M059J (cell line): ENCODE measurements at places on chromosomes 3 and 15.

DNA sequence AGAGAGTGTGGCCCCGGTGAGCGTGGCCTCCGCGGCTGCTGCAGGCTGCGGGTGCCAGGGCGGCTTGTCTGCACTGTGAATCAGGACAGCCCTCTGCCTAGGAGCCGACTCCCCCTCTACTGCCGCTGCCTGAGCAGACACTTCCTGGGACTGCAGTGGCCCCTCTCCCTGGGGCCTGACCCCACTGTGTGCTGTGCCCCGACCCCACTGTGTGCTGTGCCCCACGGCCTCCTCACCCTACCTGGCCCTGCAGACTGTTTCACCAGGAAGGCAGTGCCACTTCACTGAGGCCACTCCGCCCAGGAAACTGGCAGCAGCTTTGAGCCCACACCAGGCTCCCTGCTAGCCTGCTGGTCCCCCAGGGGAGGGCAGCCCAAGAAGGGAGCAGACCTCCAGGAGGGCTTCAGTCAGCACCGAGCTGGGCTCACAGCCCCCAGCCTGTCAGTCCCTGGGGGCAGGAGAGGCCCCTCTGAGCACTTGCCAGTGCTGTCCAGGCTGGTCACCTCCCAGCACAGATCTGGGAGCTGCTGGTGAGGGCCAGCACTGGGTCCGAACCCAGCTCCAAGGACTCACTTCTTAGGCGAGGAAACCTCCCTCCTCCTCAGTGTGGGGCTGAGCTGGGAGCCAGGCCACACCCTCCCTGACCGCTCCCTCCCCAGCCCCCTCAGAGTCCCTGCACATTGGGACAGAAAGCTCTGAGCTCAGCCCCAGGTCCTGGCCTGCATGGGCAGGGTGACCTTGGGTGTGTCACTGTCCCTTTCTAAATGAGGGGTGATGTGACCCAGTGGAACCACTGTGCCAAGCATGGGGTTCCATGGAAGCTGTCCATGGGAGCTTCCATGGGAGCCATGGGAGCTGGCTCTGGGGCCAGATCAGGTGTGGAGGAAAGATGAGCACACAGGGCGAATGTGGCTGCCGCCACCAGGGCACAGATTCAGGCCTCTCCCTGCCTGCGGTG is 56.8 kb downstream of the DNAJB8 start:
- no peak for DNase-seq

- DNase-seq, result no peak
These were observed 383.4 kb upstream of the ARRDC4 start for GRCh38 chr15:97576929-97577645.

DNA sequence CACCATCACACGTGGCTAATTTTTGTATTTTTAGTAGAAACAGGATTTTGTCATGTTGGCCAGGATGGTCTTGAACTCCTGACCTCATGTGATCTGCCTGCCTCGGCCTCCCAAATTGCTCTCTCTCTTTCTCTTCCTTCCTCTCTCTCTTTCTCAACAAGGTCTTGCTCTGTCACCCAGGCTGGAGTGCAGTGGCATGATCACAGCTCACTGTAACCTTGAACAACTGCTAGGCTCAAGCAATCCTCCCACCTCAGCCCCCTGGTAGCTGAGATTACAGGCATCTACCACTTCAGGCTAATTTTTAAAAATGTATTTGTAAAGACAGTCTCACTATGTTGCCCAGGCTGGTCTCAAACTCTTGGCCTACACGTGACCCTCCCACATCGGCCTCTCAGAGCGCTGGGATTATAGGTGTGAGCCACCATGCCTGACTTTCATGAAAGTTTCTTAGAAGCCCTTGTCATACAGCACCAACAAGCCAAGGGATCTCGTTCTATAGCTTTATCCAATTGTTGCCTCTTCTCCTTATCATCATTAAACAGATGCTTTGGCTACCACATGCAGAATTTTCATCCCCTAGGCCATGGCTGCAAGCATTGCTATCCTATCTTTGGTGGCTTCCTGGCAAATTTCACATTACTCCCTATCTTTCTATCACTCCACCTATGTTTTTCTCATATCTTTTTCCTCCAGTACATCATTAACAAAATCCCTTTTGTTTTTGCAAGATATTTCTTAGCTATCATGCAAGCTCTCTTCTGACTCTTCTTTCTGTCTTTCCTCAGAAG is 5.7 kb downstream of the CCDC32 start:
- DNase-seq, result no peak

DNA sequence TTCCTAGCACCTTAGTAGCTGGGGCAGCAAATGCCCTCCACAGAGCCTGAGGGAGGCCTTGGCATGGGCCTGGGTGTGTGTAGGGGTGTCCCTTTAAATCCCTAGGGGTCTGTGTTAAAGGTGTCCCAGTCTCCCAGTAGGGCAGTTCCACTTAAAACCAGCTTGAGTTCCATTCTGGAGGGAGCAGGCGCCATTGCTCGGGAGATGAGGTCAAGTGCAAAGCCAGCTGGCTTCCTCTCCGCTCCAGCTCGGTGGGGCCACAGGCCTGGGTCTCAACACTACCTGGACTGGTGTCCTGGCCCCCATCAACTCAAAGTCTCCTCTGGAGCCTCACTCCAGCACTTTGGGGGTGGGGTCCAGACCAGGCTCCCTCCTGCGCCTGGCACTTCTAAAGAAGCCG is 25.2 kb downstream of the FEM1B start:
- no peak for DNase-seq

- DNase-seq, result peak; percentile 59
These were observed 68.9 kb upstream of the ARL8B start for GRCh38 chr3:5053021-5053831.

DNA sequence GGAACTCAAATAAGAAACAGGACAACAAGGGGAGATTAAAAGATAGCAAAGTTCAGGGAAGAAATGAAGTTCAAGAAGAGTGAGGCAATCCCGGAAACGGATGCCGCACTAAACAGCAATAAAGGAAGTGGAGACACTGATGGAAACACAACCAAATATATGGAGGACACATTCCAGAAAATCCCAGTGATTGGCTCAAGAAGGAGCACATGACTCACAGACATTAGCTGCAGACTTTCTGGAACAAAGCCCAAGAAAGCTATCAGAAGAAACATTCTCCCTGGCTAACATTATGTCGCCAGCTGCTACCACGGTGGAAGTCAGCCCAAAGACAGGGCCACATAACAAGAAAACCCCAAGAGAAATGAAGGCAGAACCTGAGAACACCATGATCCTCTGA is 18.1 kb upstream of the VGLL4 start:
- peak; percentile 64 for DNase-seq

GRCh38 chr15:33068007-33068481 is 126.5 kb downstream of the FMN1 start:
- peak; percentile 87 for DNase-seq

GRCh38 chr15:61659566-61660190 is 400.6 kb downstream of the VPS13C start:
- DNase-seq, result no peak

- DNase-seq, result no peak
These were observed 92.2 kb upstream of the ALCAM start for GRCh38 chr3:105274536-105274935.

DNA sequence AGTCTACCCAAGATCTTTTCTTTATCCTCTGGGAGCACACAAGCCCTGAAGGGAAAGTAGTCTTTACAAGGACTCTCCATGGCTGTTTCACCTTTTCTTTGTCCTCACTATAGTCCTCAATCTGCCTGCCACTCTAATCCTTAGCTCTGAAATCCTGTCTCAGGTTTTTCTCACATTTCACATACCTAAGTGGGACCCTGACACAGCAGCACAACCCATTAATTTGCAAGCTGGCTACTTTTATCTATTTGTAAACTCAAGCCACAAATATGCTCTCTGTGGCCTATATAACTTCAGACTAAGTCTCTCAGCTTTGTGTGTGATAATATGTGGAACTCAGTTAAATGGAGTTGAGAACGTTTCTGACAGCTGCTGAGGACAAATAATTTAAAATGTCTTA is 19.8 kb downstream of the SIN3A start:
- DNase-seq, result no peak

GRCh38 chr3:123582315-123582714 is 2.5 kb downstream of the HACD2 start:
- no peak for DNase-seq

- no peak for DNase-seq
These were observed 8.1 kb downstream of the GLYCTK start for GRCh38 chr3:52295671-52296208.

DNA sequence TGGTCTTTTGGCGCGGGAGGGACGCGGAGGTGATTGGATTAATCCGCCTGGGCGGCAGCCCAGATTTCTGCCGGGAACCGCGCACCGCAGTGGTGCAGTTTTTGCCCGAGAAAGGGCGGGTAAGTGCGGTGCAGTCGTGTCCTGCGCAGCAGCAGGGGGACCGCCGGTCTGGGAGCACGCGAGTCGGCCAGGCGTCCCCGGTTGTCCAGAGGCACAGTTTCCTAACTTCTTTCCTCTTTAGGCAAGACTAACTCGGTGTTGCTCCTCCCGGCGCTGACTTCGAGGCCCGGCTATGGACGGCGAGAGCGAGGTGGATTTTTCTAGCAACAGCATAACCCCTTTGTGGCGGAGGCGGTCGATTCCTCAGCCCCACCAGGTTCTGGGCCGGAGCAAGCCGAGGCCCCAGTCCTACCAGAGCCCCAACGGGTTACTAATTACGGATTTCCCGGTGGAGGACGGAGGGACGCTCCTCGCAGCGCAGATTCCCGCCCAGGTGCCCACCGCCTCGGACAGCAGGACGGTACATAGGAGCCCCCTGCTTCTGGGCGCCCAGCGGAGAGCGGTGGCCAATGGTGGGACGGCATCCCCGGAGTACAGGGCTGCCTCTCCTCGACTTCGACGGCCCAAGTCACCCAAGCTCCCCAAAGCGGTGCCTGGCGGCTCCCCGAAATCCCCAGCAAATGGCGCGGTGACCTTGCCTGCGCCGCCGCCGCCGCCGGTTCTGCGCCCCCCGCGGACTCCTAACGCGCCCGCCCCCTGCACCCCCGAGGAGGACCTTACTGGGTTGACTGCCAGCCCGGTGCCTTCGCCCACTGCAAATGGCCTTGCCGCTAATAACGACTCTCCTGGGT is 736 bp downstream of the ARHGEF26 start:
- DNase-seq, result peak; percentile 57

GRCh38 chr3:2923390-2923789 is 186.8 kb downstream of the IL5RA start:
- no peak for DNase-seq

- DNase-seq, result peak; percentile 98
These were observed at the start of the genes DNAJC17 and ZFYVE19 for GRCh38 chr15:40807028-40807887. TSS of gene DNAJC17 (minus strand) at chr15:40807473. CDS start at chr15:40807446, 27 bp downstream. TSS of gene ZFYVE19 (plus strand) at chr15:40807089. CDS start at chr15:40807590, 501 bp downstream.

GRCh38 chr15:31457631-31458526 is 131.2 kb downstream of the KLF13 start:
- DNase-seq, result peak; percentile 22

GRCh38 chr3:53705774-53706173 is 140.4 kb downstream of the CHDH start:
- no peak for DNase-seq

GRCh38 chr3:36025232-36025631 is 355.1 kb upstream of the STAC start:
- DNase-seq, result no peak

- no peak for DNase-seq
These were observed 56.3 kb downstream of the CPN2 start for GRCh38 chr3:194294895-194295214.

GRCh38 chr15:25777037-25777436 is 86.1 kb downstream of the ATP10A start:
- DNase-seq, result no peak

GRCh38 chr3:143974271-143975238 is 2.9 kb downstream of the DIPK2A start:
- DNase-seq, result no peak

DNA sequence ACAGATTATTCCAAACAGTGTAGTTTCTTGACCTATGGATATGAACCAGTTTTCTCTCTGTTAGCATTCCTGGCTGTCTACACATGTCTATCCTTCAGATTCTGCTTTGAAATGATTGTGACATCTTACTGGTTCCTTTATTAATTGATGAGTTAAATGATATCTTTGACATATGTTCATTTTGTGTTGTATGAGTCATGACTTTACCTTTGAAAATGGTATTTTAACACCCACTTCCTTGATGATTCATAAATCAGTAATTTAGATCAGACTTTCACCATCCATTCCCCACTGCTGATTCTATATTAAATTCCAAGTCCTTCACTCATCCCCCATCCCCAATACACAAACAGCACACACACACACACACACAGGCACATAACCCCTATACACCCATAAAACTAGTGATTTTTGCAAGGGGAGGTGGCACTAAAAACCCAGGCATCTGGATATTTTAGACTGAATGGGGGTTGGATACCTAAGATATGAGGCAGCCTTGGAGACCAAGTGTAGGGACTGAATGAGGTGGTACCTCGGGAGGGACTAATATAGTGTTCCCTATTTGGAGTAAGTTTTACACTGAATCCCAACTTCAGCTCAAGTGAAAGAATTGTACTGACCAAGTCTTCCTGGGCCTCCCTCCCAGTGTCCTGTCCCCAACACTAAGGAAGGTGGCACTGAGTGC is 9.7 kb downstream of the CCK start:
- DNase-seq, result peak; percentile 54

DNA sequence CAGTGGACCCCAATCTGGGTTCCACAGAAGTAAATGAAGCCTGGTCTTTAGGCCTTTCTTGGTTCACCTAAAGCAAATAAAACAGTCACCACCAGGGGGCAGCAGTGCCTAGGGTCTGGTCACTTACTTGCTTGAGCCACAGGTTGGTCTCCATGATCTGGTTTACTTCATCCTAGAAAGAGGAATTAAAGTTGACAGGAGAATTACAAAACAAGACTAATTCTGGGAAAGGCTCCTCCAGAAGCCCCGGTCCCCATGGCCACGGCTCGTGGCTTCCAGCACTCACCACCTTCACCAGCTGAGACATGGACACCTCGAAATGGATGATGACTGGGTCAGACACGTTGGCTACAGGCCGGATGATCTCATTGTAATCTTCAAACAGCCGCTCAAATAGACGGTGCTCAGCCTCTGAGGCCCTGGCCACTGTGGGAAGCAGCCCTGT is 2.3 kb downstream of the CHRNA3 start:
- DNase-seq, result peak; percentile 73

DNA sequence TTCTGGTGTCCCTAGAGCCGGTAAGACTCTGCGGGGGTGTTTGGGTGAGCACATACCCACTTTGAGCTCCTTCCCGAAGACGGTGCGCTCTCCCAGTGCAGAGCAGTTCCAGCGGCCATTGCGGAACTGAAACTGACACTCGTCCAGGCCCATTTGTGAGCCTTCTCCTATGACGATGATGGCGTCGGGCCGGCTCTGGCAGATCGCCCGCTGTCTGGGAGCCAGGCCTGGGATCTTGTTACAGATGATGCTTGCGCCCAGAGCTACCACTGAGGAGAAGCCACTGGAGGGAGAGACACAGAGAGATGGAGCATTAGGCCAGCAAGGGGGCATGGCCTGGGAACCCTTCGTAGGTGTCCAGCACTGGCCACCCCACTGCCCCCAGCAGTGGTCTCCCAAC is 5.0 kb downstream of the WNT7A start:
- DNase-seq, result no peak

DNA sequence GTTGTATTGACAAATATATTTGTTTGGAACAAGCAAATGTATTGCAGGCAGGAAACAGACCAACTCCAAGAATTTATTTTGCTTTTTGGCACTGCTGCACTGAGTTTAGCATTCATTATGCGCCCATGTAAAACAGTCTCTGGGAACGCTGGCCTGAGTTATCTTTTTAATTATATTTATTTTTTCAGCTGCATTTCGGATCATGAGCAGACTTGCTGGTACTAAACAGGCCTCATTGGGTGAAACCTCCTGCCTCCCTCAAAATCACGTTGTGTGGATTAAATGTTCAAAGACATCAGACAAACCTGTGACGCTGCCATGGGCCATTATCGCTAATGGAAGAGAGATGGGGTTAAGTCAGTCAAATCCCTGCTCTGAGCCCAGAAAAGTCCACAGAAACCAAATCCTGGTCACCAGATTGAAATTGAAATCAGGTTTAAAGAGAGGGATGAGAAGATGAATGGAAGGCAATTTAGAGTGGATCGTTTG is 511.1 kb upstream of the PROK2 start:
- DNase-seq, result no peak
